ENCODE measurements at places on chromosomes 3 and 15.

DNA sequence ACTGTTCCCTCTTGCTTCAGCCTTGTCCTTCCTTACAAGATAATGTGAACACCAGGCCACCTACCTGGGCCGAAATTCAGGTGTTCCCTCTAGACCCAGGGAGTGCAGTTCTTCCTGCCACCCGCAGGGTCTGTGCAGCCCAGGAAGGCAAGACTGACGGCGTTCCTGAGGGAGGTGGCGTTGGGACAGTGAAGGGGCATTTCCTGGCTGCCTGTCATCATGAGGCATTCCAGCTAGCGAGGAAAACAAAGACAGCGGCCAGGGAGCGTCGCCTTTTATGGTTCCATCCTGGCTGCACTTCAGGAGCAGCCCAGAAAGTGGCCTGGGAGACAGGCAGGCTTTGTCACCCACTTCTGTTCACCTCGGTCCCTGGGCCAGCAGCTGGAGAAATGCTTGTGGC, 84.8 kb upstream of the WNT5A start:
- no peak for ATAC-seq

DNA sequence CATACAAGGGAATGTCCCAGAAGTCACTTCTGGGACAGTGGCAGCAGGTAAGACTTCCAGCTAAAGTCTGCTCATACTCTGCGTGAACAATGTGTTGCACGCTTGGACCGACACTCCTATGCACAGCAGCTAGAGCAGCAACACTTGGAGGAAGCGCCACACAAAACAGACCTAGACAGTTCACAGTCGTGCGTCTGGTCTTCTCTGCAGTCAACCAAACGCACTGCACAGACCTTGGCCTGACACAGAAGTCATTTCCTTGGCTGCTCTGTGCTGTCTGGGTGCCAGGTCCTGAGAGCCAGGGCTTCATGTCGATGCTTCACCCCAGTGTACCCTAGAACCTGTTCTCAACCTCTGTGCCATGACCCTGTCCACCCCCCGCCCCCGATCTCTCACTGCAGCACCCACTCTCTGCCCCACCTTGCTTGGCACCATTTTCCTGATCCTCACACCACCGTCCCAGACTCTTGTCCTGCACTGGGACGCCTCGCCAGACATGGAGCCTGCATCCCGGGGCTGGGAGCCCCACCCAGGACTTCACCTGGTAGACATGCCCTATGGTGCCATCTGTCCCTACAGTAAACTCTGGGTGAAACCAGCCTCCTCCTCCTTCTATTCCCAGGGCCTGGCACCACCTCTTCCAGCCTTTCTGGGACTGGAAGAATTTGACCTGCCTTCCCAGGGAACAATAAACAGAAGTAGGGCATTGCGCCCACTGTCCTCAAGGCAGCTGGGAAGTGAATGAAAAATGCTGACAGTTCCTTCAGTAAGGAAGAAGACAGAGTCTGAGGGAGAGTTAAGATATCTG, 3.1 kb downstream of the ATP10A start:
- peak; percentile 38 for ATAC-seq

- no peak for ATAC-seq
Measured at GRCh38 chr3:114408736-114409670, 115.2 kb downstream of the TIGIT start.

- ATAC-seq: peak; percentile 47
Measured at GRCh38 chr3:152256851-152257562, 11.7 kb upstream of the MBNL1 start.

GRCh38 chr3:65230261-65231139, 542.7 kb upstream of the ADAMTS9 start:
- ATAC-seq: no peak

Measured in activated T-helper 17 cell treated with anti-CD3 and anti-CD28 coated beads, Interleukin-2, amount 50 U/mL, for 72 hours (primary cell).